ENCODE measurements at places on chromosomes 13 and 19.

DNA sequence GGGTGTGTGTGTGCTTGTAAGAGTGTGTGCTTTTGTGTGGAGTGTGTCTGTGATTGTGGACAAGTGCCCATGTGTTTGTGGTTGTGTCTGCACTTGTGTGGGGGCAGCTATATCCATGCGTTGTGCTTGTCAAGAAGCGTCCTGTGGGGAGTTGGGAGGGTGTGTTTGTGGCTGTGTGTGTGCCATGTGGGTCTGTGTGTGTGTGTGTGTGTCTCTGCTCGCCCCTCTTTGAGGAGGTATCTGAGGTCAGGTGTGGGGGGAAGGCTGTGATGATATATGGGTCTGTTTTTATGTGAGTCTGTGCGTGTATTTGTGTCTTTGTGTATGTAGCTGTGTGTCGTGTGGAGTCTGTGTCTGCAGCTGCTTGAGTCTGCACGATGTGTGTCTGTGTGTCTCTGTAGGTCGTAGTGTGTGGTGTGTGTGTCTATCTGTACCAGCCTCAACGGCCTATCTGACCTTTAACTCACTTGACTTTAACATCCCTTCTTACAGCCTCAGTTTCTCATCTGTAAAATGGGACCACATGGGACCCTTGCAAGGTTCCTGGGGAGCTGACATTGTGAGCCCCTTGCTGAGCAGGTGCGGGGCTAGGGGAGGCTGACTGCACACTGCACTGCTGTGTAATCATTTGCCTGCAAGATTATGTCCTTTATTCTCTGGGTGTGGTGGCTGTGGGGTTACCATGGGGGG lies 4.0 kb upstream of the NFIC start:
- no peak for DNase-seq

DNA sequence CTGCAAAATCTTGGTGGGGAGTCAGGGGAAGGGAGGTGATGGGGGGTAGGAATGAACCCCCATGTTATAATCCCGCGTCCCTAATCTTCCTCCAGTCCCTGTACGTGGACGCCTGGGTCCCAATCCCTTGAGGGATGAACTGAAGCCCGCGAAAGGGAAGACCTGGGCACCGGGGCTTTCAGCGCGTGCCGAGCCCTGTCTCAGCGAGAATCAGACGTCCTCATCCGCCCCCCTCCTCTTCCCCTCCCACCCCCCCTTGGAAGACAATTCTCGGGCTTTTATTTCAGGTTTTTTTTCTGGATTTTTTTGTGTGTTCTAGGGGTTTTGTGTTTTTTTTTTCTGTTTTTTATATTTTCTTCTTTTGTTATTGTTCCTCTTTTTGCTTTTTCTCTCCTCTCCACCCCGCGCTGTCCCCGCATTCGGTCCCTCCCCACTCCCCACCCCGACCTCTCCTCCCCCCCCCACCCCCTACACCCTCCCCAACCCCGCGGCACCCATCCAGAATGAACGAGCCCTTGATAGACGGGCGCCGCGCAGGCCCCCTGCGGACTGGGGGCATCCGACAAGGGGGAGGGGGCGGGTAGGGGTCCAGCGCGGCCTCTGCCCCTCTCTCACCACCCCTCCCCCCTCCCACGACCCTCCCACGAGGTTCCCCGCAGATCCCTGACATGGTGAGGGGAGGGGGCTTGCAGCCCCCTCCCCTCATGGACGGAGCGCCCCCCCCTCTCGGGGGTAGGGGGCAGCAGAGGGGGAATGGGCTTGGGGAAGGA lies 10.3 kb downstream of the C19orf81 start:
- DNase-seq, result no peak

GRCh38 chr13:53144826-53145225 lies 116.2 kb downstream of the OLFM4 start:
- no peak for DNase-seq

- no peak for DNase-seq
Measured at GRCh38 chr19:2800506-2800905, 15.2 kb downstream of the THOP1 start.

DNA sequence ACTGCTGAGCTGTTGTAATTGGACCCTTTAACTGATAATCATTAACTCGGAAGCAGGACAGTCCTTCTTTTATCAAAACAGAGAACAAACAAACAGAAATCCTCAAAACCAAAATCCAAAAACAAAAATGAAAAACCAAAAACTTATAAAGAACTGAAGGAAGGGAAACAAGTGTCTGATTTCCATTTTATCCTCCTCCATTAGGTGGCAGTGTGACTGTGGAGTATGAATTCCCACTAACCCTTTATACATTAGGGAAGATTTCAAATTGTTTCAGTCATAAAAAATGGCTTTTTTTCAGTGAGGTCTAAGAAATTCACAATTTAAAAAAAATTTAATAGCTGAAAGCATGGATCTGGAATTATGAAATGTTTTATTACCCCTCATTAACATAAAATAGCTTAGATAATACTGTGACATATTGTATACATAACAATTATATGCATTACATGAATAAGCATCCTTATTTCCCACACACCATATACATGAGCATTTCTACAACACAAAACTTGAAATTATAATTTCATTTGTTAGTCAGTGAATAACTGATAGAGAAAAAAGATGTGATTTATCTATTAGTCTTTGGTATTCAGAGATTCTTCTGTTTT lies 1074.3 kb upstream of the PCDH9 start:
- peak; percentile 4 for DNase-seq

DNA sequence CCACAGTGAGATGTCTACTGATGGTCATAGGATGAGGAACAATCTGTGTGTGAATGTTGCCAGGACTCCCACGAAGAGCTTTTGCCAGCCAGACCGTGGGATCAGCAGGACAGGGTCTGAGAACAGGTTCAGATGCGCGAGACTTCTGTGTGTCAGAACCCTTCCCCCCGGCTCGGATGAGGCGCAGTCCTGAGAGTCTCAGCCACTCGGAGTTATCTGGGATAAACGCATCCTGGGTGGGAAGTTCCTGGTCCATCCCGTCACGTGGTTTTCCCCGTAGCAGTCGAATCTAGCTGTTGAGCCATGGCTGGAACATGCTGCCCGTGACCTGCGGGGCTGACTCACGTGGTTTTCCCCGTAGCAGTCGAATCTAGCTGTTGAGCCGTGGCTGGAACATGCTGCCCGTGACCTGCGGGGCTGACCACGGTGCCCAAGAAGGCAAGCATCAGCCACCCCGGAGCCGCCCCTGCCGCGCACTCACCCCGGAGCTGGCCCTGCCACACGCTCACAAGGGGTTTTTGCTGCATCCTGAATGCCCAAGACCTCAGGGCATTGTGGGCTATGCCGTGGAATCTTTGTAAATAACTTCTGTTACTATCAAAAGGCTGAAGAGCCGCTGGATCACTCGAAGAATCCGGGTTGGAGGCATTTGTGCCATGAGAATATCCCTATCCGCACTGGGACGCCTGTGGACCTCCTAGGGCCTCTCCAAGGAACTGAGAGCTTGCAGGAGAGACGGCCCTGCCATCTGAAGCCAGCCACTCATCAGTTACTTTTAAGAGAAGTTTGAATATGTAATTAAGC lies 130.8 kb upstream of the MCF2L start:
- DNase-seq, result no peak

DNA sequence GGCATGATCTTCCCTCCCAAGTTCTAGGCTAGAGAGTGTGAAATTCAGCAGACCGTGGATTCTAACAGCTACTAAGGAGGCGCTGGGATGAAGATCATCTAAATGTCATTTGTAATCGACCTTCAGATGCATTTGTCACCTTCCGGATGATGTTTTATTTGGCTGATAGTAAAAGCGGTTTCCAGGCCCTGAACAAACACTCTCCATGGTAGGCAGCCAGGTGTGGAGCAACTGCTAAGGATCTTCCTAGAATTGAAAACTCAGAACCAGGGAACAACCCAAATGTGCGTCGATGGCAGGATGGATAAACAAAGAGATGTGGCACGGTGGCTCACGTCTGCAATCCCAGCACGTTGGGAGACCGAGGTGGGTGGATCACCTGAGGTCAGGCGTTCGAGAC lies 107.2 kb upstream of the CACNA1A start:
- DNase-seq, result no peak
